Stimulated activated CD4-positive, alpha-beta T cell treated with anti-CD3 and anti-CD28 coated beads, Interleukin-15, amount 100 ng/mL, for 1 hour (primary cell): ENCODE measurements at places on chromosomes 1 and 21.

GRCh38 chr1:99115231-99115630, 110.6 kb upstream of the PLPPR5 start:
- no peak for DNase-seq

GRCh38 chr21:34944015-34944755, 104.9 kb downstream of the RUNX1 start:
- no peak for DNase-seq

- no peak for DNase-seq
Observed at GRCh38 chr1:20978413-20978812, 191.3 kb upstream of the HP1BP3 start.

- DNase-seq, result no peak
Observed at GRCh38 chr1:214391873-214392645, 111.1 kb downstream of the SMYD2 start.

GRCh38 chr1:20437640-20438039, 48.4 kb downstream of the CAMK2N1 start:
- DNase-seq, result no peak

DNA sequence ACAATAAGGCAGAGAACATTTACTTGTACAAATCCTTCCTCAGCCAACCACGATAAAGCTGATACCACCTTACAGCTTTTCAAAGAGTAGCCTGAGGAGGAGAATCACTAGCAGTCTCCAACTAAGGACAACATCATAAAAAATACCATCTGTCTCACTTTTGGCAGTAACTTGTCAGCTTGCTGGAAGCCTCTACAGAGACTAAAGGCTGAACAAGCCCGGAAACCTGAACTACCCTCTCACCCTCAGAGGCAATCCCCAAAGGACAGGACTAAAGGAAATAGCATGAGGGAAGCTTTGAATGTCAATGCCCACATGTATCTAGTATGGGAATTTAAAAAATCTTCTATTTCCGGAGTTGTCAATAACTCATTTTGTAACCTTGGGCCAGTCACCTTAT, 10.6 kb downstream of the SRSF4 start:
- no peak for DNase-seq

- DNase-seq, result no peak
Observed at GRCh38 chr1:113929750-113930498, 800 bp downstream of the HIPK1 start.

DNA sequence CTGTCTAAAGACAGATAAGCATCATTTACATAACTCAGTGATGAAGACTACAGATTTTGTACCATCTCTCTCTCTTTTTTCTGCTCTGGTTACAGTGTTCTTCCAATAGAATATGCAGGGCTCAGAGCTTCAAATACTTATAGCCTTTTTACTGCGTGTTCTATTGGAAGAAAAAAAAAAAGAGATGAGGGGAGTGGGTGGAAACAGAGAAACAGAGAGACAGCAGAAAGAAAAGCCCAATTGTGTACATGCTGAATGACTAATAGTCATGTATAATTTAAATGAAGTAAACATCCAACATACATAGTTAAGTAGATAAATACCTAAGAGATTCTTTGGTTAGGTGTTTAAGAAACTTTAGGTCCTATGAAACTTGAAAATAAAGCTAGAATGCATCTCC, 151.9 kb downstream of the HMCN1 start:
- DNase-seq, result no peak

DNA sequence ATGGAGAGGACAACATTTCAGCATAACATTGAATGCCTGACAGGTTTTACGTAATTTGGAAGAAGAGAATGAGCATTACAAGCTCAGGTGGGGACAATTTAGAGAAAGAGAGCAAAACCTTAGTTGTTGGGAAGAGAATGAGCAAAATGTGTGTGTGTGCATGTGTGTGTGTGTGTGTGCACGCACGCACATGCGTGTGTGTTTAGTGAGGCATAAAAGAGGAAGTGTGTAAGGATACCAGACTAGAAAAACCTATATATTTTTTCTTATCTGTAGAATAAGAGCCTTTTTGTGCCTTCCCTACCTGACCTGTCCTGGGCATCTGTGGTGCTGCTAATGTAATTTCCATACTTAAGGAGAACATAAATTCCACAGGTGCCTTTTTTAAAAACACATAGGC, 99.0 kb upstream of the PLXNA2 start:
- DNase-seq, result no peak

DNA sequence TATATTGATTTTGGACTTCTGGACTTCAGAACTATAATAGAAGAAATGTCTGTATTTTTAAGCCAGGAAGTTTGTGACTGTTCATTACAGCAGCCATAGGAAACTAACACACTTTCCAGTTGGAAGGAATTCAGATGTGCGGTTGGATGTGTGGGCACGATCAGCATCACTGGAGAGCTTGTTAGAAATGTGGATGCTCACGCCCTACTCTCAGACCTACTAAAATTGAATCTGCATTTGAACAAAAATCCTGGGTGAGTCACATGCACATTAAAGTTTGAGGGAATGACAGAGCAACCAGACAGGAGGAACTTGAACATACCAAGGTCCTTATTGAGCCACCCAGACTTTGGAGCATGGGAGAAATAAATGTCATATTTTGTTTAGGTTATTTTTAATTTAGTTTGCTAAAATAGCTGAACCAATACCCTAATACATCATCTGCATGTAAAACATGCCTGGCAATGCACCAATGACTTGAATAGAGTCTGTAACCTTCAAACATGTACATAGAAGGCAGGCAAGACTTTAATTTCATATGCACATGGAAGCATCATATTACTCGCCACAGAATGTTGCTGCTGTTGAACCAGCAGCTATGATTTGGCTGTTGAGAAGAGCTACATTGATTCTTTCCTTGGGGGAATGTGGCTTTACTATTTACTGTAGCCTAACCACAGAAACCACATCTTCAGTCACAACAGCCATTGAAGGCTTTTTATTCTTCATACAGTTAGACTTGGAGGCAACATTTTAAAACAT, 346.2 kb downstream of the BARHL2 start:
- DNase-seq, result no peak

- no peak for DNase-seq
Observed at GRCh38 chr1:203378556-203379245, 27.8 kb upstream of the FMOD start.

- DNase-seq, result no peak
Observed at GRCh38 chr1:244672946-244673682, 20.2 kb downstream of the DESI2 start.

DNA sequence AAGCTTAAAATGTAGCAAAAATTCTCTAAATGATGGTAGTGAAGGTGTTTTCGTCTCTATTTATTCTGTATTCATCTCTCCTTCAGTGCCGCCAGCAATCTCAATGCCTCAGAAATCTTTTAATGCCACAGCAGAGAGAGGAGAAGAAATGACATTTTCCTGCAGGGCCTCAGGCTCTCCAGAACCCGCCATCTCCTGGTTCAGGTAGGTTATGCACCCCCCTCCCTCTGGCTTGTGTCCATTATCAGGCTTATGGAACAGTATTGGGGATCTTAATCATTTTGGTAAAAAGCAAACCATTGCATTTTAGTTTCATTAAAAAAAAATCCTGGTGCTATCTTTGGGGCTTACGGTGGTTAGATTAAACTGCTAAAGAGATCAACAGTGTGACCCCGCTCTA, 326.1 kb downstream of the NCAM2 start:
- no peak for DNase-seq

DNA sequence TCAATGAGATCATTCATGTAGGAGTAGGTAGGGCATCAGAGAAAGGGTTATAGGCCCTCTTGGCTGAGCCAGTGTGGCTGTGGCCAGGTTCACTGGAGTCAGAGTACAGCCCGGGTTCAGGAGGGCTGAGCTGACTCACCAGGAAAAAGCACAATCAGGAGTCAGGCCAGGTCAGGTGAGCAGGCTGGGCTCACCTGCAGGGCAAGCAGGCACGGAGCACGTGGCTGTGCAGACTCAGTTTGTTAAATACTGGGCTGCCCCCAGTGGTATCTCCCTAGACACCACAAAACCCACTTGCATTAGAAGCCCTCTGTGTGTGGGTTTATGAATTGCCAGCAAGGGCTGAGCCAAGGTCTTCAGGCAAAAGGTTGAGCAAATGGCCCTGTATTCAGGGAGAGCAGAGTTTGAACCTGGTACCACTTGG, 122.1 kb upstream of the SERBP1 start:
- DNase-seq, result no peak

DNA sequence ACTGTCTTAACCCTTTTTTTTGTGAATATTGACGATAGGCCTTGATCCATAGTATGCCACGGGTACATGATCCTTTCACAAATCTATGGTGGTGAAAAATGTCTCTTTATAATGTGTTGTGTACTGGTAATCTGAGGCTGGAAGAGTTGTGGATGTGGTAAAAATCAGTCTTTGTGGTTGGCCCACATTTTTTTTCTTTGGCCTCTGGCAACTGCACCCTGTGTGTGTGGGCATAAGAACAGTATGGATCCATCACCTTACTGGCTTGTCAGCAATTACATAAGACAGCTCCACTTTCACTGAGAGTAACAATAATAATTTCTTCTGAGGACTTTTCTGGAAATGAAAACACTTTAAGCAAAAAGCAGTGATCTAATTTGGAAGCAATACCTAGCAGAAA, 101.6 kb downstream of the GABPA start:
- no peak for DNase-seq

- DNase-seq, result no peak
Observed at GRCh38 chr1:59064592-59064991, 232.3 kb upstream of the FGGY start.

- DNase-seq, result no peak
Observed at GRCh38 chr1:35668506-35668905, 27.2 kb upstream of the PSMB2 start.

- DNase-seq, result no peak
Observed at GRCh38 chr1:93750955-93751354, 69.3 kb upstream of the BCAR3 start.

GRCh38 chr1:47765742-47766485, 231.3 kb downstream of the TRABD2B start:
- DNase-seq, result no peak

GRCh38 chr1:224274970-224275626, 54.9 kb downstream of the NVL start:
- DNase-seq, result no peak

- no peak for DNase-seq
Observed at GRCh38 chr1:202844935-202845334, 34.2 kb downstream of the PCAT6 start.

GRCh38 chr1:154857441-154858215, 12.5 kb downstream of the KCNN3 start:
- DNase-seq, result no peak

DNA sequence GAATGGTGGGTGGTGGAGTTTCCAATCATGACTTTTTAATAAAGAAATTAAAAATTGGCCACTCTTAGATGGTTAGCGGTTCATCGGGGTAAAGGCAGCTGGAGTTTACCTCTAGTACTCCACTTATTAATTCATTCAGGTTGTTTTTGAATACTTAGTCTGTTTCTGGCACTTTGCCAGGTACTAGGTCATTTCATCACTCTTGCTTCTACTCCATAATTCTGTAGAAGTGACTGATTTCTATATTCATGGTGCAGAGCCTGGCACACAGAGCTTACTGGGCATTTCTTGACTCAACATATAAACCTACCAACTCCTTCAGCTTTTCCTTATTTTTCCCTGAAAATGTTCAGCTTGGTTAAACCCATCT, 31.5 kb downstream of the FOXD2 start:
- no peak for DNase-seq

DNA sequence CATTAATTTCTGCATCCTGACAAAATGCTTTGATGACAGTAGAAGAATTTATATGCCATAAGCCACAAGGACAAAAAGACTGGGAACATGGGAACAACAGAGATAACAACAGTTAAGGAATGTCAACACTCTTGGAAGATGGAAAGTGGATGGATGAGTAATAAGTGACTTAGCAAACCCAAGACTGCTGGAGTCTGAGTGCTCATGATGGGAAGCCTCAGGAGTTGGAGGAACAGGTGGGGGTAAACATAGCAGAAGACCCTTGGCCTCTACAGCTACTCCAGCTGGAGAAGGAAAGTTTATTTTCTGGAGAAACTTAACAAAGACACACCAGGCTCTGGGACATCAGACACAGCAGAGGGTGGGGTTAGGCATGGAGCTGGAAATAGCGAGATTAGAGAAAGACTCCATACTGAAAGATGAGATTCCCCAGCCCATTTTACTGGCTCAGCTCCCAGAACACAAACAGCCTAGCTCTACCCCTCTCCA, 13.6 kb downstream of the G0S2 start:
- no peak for DNase-seq
